ENCODE measurements at places on chromosomes 4 and X.

DNA sequence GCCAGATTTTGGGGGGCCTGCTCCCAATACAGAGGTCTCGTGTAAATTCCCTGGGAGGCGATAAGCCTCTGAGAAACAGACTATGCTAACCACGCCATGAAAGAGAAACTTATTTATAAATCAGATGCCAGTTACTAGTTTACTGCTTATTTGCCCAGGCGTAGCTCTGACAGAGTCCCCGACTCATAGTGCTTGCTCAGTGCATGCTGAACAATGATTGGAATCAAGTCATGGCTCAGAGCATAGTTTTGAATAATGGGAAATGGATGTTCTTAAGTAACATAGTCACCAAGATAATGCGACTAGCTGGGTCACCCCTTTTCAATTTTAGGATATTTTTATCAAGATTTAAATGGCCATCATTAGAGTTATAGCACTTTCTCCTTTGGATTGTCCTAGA is 39.9 kb downstream of the HTT start:
- no peak for DNase-seq

DNA sequence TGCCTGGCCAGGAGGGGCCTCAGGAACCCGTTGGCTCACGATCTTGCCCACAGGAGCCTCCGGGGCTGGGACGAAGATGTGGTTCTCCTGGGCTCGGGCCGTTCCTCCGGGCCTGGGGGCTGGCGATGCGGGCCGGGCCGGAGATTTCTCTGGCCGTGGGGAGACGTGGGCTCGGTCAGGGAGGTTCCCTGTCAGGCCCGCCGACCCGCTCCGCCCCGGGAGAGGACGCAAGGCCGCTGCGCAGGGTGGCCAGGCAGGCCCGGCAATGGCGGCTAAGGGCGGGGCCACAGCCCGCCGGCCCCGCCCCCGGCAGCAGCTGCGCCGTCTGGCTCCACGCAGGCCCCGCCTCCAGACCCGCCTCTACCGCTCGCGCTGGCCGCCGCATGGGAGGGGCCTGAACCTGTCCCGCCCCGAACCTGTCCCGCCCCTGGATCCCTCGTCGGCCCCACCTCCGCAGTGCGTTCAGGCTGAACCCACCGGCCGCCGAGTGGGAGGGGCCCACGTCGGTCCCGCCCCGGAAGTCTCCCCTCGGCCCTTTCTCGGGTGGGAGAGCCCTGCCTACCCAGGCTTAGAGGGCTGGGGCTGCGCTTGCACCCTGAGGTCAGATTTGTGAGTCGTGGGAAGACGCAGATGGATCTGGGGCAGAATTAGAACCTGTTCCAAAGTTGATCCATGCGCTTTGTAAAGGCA is at the start of gene FAM3A:
FAM3A (minus strand) TSS at position 267 of the 690 bp plus-strand sequence. CDS start 460 bp downstream, outside the sequence.
- DNase-seq: peak; percentile 89

GRCh38 chrX:30627818-30628652 is 25.2 kb upstream of the GK start:
- DNase-seq: no peak

DNA sequence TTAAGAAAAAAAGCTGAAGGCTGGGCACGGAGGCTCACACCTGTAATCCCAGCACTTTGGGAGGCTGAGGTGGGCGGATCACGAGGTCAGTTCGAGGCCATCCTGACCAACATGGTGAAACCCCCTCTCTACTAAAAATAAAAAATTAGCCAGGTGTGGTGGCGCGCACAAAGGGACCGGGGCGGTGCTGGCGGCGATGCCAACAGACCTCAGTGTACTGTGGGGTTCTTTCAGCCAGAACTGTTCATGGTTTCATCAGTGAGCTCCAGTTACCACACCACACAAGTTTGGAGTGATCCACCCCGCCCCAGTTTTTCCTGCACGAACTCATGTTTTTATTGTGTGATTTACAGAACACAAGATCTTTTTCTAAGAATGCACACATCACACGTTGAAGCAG is 21.2 kb upstream of the IRAK1 start:
- DNase-seq: no peak

DNA sequence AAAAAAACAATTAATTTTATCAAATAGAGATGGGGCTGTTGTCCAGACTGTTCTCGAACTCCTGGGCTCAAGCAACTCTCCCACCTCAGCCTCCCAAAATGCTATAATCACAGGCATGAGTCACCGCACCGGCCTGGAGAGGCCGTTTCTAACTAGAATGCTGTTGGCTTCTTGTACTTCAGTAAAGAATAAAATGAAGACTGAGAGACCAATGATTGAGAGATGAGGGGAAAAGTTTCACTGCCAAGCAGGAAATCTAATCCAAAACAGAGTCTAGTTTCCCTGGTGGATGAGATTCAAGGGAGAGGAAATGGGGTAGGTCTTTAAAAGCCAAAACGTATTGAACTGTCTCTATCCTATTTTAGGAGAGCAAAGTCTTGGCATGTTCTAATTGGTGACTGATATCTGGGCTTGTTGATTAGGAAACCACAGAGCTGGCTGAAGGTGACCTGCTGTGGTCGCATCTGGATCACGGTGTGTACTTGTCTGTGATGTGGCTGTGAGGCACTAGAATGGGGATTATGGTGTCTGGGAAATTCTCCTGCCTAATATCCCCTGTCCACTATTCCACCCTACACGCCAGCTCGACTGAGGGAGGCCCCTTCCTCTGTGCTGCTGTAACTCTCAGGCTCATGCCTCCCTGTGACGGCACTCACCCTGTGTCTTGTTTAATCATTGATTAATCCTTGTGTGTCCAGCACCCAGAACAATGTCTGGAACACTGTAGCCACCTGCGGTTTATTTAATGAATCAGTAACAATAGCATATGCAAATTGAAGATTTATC is 15.0 kb upstream of the TRIM2 start:
- peak; percentile 76 for DNase-seq

DNA sequence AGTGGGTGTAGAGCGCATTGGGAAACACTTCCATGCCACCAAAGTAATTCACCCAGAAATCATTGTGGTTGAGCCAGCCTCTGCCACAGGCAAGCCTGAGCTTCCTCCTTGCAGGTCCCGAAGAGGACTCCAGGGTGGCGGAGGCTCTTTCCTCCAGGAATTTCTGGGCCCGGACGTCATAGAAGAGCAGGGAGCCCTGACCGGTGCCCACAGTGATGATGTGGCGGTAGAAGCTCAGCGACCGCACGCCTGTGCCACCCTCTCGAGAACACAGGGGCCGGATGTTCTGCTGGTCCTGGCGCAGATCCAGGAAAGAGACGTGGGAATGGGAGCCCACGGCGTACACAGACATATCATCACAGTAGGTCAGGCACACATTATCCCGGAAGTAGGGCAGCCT is 1.3 kb downstream of the DCAF12L1 start:
- DNase-seq: no peak

GRCh38 chr4:103904123-103904522 is 184.3 kb upstream of the TACR3 start:
- DNase-seq: no peak

DNA sequence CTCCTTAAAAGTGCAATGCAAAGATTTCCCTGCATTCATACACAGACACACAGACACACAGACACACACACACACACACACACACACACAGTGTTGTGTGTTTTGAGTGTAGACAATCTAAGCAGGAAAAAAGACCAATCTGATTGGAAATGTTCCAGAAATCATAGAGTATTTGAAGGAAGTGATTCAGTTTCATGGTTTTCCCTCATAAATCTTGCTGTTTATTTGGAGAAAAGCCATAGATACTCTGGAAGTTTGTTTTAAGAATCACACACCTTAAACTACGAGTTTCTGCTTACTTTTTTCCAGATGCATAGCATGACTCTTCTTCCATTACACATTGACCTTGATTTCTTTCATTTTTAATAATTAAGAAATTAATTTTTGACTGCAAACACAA is 298.5 kb upstream of the BMP3 start:
- DNase-seq: no peak

DNA sequence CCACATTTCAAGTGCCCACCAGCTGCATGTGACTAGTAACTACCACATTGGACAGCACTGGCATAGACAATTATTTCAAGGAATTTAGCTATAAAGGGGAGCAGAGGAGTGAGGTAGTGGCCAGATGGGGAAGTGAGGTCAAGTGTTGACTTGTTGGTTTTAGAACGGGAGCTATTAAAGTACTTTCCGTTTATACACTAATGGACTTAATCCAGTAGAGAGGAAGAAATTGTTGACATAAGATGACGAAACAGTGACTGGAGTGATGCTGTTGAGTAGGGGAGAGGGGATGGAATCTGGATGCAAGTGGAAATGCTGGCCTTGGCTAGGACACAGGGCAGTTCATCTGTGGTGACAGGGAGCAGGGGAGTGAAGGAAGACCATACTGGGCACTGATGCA is 154.4 kb downstream of the AMMECR1 start:
- DNase-seq: no peak

- no peak for DNase-seq
These were observed 664.8 kb downstream of the GRID2 start for GRCh38 chr4:92968556-92968955.

- DNase-seq: no peak
These were observed 456.4 kb upstream of the HTR2C start for GRCh38 chrX:114127411-114128025.

GRCh38 chrX:153932220-153932915 is 2.5 kb downstream of the NAA10 start:
- no peak for DNase-seq

DNA sequence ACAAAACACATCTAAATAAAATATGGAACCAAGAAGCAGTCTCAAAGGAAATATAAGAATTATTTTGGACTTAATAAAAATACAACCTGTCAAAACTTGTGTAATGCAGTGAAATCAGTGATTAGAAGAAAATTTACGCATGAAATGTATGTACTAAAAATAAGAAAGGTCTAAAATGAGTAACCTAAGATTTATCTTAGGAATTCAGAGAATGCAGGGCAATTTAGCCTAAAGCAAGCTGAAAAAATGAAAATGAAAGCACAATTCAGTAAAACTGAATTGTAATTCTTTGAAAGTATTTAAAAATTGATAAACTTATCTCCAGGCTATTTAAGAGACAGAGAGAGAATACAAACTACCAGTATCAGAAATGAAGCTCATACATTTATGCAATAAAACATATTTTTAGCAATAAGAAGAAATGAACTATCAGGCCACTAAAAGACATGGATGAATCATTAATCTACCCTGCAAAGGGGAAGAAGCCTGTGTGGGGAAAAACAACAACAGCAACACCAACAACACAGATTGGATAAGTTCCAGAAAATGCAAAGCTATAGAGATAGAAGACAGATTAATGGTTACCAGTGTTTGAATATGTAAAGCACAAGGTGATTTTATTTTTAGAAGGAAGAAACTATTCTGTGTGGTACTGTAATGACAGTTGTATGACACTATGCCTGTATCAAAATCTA is 442.0 kb upstream of the ADGRL3 start:
- DNase-seq: no peak

GRCh38 chr4:145614233-145614610 is 5.0 kb upstream of the MMAA start:
- no peak for DNase-seq

DNA sequence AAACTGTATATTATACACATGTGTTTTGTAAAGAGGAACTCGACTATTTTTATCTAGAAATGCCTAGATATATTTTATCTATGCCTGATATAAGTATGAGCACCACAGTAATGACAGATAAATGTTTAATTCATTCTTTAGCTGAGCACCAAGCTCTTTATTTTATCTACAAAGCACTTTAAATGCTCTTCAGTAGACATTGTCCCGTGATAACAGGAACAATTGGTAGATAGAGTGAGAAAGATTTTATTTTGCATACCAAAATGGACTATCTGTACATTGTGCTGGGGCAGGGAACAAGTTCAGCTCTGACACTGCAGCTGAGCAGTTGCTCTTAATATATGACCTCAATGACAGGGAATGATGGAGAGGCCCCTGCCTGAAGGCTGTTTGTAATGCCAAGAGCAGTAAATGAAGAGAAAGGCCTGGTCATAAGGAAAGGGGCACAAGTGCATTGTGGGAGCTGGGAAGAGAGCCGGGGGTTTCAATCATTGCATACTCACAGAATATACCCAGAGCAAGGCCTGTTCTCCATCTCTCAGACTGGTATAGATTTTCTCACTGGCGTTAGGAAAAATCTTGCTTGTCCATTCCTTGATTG is 57.3 kb downstream of the SEPTIN11 start:
- no peak for DNase-seq

- peak; percentile 30 for DNase-seq
These were observed 292.5 kb downstream of the USP46 start for GRCh38 chr4:52366621-52367020.

DNA sequence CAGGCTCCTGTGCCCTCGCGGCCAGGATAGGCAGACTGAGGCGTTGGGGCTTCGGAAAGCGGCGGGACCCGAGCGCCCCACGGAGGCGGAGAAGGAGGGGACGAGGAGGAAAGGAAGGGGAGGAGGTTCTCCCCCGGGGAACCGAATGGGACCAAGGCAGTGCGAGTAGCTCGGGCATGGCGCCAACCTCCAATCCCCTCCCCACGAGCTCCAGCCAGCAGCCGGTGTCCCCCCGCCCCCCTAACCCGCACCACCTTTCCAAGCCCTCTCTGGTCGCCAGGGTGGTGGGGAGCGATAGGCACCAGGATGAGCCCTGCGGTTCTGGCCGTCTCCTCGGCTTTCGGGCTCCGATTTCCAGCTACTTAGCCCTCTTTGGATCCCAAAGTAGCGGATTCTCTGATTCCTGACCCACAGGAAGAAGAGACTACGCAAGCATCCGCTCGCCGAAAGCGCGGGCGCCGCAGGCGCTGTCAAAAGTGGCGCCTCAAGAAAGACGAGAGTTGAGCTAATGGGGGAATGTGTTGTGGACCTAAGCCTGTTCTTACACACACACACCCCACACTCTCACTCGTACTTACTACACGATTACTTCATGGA is 15.2 kb upstream of the ZIC3 start:
- no peak for DNase-seq

GRCh38 chr4:151324124-151324751 is 1.2 kb downstream of the SH3D19 start:
- DNase-seq: no peak

- DNase-seq: peak; percentile 47
These were observed 45.2 kb downstream of the ADD1 start for GRCh38 chr4:2888886-2889285.

GRCh38 chrX:23333842-23334520 is 668 bp upstream of the PTCHD1 start:
- DNase-seq: no peak

- no peak for DNase-seq
These were observed 149.4 kb downstream of the KDR start for GRCh38 chr4:54976031-54976430.

DNA sequence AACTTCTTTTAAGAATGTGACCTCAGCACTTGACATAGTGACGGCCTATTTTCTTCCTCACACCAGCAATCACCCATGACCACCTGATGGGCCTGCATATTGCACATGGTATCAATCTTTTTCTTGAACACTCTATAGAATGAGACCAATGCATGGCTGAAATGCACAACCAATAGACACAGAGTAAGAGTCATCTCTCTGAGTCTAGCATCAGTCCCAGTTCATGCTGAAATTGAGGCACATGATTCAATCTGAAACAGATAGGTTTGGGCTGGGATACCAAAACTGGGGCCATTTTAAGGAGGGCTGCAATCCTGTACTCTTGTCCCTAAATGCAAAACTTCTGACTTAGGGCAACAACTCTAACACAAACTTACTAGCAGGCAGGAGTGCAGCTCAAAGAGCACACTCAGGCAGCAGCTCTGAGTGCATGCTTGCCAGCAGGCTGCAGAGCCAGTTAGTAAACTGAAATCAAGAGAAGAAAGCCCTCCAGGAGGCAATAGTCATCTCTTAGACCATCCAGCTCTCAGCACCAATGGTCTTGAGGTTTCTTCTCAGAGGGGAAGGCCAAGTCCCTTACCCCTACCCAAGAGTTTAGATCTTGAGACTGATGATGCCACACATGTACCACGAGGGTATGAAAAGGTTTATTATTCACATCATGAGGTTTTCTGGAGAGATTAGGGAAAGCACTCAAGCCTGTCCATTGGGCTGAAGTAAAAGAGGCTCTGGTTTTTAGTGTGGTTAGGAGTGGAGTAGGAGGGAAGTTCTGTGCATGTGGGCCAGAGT is 24.7 kb upstream of the GPR101 start:
- DNase-seq: no peak
